ENCODE measurements at places on chromosomes 5 and 9.

- no peak for DNase-seq
Measured at GRCh38 chr9:88179062-88179521, 40.8 kb upstream of the SPATA31C2 start.

- peak; percentile 20 for DNase-seq
Measured at GRCh38 chr9:98654247-98654646, 54.5 kb downstream of the GABBR2 start.

DNA sequence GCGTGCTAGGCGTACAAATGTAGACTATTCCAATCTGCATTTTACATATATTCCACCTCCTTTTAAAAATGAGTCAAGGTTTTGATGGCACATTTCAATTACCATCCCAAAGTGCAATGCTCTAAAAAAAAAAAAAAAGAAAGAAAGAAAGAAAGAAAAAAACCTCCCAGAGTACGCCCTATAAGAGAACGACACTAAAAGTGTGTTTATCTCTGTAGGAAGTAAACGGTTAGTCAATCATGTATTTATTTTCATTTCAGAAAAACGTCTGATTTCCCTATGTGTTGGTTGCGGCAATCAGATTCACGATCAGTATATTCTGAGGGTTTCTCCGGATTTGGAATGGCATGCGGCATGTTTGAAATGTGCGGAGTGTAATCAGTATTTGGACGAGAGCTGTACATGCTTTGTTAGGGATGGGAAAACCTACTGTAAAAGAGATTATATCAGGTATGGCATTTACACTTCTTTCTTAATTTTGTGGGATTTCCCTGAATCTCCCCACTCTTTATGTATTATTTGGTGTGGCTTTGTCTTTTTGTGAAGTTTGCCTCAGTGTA lies 1.1 kb downstream of the ISL1 start:
- DNase-seq = no peak

- no peak for DNase-seq
Measured at GRCh38 chr9:101999441-101999840, 261.0 kb upstream of the GRIN3A start.

- no peak for DNase-seq
Measured at GRCh38 chr5:71680510-71680909, 38.6 kb upstream of the CARTPT start.

- DNase-seq = no peak
Measured at GRCh38 chr5:124842725-124843595, 96.5 kb upstream of the ZNF608 start.

- no peak for DNase-seq
Measured at GRCh38 chr9:114186605-114187289, 31.4 kb downstream of the COL27A1 start.

GRCh38 chr5:14678773-14679334 lies 14.3 kb downstream of the OTULIN start:
- DNase-seq = no peak

DNA sequence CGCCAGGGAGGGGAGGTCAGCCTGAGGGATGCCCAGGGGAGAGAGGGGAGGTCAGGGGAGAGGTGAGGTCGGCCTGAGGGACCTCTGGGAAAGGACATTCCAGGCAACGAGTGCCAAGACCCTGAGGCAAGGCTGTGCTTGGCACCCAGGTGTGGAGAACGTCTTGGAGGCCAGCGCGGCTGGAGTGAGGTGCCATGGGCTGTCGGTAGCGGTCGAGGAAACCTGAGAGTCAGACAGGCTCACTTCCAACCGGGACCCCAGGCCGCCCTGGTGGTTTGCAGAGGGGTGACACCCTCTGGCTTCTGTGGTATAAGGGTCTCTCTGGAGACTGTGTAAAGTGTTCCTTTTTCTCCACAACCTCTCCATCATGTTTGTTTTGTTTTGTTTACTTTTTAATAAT lies 82.9 kb downstream of the CACNA1B start:
- no peak for DNase-seq

GRCh38 chr9:2128141-2128540 lies 113.0 kb downstream of the SMARCA2 start:
- DNase-seq = no peak

DNA sequence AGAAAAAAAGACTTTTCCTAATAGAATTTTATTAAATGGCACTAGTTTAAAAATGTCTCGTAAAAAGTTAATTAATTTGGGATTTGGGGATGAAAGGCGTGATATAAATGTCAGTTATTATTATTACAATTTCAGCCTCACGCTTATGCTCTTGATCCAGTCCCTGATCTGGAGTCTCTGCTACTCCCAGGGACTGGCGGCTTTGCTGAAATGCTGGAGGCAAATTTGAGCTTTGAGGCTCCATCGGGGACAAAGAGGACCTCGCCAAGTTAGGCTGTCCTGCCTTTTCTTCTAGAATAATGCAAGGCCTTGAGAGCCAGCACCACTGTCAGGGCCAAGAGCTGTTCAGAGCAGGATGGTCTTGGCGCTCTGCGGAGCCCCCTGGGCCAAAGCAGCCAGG lies 69.7 kb downstream of the ZNF618 start:
- DNase-seq = no peak

DNA sequence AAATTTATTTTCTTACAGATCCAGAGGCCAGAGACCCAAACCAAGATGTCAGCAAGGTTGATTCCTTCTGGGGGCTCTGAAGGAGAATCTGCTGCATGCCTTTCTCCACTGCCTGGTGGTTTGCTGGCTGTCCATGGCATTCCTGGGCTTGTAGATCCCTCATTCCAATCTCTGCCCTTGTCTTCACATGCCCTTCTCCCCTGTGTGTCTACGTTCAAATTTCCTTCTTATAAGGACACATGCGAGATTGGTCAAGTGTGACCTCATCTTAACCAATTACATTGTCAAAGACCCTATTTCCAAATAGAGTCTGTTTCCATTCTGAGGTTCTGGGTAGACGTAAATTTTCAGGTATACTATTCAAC lies 84.5 kb upstream of the RAI14 start:
- no peak for DNase-seq

GRCh38 chr9:107288701-107289100 lies 5.6 kb downstream of the RAD23B start:
- no peak for DNase-seq

DNA sequence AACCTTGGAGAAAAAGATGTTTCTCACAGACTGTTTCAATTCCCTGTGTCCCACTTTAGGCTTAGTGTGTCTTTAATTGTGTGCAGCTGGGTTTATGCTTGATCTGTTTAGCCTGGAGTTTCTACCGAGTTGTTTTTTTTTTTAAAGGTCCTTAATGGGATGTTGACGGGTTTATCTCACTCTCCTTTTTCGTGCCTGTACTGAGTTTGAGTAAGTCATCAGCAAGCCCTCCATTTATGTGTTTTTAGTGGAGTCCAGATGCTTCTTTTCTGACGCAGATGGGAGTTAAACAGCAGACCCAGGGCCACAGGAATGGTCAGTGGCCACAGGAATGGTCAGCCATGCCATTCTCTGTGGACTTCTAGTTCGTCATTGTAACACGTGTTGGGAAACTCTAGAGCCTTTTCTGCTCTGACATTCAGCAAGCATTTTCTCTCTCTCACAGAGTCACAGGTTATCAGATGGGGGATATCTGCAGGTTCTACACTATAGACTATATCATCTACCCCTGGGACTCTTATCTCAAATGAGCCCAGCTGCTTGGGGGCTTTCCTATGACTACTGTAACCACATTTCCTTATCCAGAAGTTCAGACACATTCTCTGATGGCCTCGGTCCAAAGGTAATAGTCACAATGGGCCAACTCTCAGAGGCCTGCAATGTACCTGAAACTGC lies 190.5 kb downstream of the TTLL11 start:
- DNase-seq = no peak

DNA sequence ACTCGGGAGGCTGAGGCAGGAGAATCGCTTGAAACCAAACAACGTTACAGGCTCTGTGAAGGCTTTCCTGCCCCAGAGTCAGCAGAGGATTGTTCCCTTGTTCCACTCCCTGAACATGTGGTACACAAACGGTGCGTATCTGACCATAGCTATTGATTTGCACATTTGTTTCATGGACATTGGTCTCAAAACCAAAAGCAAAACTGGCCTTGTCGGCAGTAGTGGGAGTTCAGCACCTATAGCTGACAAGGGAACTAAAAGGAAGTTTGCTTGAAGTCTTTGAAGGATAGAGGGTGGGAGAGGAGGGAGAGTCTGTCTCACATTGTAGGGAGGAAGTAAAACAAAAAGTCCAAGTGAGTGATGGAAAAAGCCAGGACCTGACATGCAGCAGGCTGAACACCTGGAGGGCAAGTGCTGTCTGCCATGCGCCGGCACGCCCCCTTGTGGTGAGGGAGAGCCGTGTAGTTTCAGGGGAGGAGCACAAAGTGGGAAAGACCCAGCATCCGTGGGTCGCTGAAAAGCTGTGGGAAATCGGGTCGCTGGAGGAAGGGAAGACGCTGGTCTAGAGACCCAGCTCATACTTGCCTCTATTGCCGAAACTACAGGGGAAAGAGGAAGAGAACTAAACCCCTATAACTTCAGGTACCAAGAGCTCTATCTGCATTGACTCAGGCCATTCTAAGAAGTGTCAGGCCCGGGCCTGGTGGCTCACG lies 58.0 kb downstream of the RAD23B start:
- DNase-seq = no peak

DNA sequence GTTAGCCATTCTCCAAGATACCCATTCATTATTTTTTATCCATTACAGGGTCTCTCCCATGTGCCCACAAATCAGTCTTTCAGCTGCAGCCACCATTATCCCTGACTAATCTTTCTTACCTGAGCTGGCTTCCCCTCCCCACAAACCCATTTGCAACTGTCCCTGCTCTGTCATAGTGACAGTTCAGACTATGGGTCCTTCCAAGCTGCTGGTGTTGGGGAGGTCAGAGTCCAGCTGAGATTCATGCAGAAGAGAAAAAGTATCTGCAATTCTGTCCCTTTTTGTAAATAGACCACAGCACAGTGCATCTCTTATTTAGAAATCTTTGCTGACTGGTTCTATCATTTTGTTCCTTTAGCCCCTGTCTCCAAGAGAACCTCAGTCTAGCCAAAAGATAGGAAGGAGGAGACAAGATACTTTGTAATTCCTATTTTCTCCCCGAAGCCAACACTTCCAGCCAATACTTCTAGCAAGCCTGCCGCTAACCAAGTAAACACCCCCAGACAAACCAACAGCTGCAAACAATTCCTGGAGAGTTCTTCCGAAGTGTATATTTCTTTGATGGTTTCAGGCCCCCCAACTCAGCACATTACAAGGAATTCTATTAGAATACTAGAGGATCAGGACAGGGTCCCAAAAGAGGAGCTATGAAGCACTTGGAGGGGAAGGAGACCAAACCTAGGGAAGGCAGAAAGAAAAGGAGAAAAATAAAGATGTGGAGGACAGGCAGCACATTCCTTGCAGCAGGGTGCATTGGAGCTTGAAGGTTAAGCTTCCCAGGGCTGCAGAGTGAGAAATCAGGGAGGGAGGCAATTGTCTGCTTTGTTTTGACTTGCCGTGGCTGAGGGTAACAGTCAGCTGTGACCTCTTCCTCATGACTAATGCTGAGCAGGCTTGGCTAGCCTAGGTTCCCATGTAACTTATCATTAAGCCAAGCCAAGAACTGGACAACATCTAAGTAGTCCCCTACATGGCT lies 148.5 kb downstream of the SGCD start:
- DNase-seq = no peak
